ENCODE measurements at places on chromosomes 13 and 19.

DNA sequence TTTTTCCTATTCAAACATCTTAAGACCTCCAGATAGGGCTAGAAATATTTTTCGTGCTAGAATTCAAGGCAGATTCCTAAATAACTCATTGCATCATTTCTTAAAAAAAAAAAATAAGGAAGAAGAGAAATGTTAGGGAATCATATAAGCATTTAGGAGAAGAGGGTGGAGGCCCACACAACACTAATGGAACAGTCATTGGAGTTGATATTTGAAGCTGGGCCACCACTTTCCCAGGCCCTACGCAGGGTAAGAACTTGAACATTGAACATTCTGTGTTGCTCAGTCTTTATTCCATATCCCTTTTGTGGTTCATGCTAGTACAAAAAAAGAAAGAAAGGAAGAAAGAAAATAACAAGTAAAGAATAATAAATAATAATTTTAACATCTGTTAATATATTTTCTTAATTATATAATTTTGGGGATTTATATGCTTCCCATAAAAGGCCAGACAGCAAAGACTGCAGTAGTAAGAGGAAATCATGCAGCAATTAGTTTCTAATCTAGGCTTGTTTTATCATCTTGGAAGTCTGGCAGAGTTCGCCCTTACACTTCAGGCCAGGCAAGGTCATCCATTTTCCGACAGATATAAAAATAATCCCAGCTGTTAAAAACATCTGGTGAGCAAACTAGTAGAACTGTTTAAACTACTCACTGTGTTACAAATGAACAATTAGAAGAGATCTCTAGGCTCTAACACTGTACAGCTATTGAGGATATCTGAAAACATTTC lies 127.7 kb downstream of the FRY start:
- DNase-seq: no peak

DNA sequence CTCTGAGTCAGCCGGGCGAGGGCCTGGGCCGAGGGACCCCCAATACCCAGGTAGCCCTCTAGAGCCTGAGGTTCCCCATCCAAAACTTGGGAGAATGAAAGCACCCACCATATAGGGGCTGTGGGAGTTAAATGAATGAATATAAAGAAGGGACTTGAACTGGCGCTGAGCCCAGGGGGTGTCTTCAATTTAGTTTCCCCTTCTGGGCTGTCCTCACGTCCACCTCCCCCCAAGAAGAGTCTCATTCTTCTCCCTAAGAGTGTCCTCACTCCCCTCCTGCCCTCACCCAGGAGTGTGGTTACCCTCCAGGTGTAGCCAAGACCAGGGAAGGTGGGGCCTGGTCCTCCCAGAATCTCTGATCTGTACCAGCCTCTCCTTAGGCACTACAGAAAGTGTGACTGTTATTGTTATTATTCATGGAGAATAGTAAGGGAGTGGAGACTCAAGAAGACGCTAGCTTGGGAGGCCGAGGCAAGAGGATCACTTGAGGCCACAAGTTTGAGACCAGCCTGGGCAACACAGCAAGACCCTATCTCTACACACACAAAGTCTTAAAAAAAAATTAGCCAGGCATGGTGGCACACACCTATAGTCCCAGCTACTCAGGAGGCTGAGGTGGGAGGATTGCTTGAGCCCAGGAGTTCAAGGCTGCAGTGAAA lies 2.7 kb downstream of the CD79A start:
- no peak for DNase-seq

DNA sequence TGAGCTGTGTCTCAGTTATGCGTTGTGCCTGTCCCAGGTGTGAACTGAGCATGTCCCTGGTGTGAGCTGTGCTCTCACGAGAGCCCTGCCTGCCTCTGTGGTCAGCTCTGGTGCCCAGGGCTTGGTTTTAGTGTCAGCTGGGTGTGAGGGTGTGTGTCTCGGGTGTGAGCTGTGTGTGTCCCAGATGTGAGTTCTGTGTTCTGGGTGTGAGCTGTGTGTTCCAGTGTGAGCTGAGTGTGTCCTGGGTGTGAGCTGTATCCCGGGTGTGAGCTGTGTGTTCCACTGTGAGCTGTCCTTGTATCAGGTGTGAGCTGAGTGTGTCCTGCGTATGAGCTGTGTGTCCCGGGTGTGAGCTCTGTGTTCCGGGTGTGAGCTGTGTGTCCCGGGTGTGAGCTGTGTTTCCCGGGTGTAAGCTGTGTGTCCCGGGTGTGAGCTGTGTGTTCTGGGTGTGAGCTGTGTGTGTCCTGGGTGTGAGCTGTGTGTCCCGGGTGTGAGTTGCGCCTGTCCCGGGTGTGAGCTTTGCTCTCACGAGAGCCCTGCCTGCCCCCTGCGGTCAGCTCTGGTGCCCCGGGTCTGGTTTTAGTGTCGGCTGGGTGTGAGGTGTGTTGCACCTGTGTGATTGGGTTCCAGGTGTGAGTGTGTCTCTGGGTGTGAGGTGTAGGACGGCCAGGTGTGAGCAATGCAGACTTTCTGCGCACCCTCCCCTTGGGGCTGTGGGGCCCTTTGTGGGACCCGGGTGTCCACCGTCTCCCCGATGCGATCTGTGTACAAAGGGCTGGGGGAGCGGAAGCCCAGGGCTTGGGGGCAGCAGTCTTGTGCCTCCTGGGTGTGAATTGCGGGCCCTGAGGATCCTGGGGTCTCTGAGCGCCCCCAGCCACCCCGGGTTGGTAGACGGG lies 7.1 kb upstream of the PEAK3 start:
- no peak for DNase-seq

- no peak for DNase-seq
Observed at GRCh38 chr13:106372199-106373155, 163.0 kb downstream of the EFNB2 start.

GRCh38 chr19:47561440-47562057 lies 11.4 kb downstream of the ZNF541 start:
- no peak for DNase-seq
